ENCODE measurements at places on chromosomes 1 and 21.

DNA sequence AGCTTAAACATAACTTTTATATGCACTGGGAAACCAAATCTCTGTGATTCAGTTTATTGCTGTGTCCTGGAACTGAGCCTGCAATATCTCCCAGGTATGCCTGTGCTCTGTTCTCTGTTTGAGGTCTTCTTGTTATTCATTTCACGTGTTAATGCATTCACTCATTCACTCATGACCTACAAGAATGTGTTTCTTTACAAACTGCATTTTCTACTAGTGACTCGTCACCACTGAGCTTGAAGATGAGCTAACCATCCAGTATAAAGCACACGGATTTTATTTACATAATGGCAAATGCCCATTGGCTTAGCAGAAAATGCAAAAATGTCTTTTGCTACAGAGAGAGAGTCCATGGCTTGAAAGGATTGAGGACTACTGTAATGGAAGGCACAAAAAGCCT, 75.0 kb upstream of the DUSP10 start:
- no peak for DNase-seq

- DNase-seq, result no peak
These were observed 36.8 kb downstream of the TRIM11 start for GRCh38 chr1:228369608-228370438.

- DNase-seq, result no peak
These were observed 19.8 kb upstream of the FAM110D start for GRCh38 chr1:26138974-26139558.

- DNase-seq, result no peak
These were observed 166.1 kb upstream of the DPYD start for GRCh38 chr1:98086796-98087441.

DNA sequence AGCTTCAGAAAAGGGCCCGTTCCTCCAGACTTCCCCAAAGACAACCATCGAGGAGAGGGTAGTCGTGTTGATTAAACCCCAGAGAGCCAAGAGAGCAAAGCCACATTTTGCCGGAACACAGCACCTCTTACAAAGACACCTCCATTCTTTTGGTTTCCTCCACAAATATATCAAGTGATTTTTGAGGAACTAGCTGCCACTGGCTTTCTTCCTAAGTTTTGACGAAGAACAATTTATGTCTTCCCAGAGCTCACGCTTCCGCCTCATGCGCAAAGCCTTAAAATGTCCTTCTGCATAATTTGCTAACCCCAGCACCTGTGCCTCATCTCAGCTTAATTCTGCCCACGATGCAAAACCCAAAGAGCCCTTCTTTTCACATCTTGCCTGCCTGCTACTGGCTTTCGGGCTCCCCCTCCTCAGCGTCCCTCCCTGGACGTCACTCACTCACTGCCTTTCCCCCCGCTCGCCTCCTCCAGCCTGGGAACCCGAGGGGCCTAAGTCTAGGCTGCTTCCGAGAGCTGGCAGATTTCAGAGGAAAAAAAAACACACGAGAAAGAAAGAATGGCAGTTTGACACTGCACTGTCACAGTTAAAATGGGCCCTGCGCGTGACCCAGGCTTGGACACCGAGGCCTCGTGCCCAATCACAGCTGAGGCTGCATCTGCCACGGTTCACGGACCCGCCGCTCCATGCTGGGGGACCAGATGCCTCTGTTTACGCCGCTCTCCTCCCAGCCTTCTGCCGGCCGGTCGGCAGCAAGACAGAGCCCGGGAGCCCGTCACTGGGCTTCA, 77.6 kb upstream of the IFNAR2 start:
- peak; percentile 70 for DNase-seq

GRCh38 chr1:162388083-162388594, 6.6 kb downstream of the C1orf226 start:
- DNase-seq, result no peak

DNA sequence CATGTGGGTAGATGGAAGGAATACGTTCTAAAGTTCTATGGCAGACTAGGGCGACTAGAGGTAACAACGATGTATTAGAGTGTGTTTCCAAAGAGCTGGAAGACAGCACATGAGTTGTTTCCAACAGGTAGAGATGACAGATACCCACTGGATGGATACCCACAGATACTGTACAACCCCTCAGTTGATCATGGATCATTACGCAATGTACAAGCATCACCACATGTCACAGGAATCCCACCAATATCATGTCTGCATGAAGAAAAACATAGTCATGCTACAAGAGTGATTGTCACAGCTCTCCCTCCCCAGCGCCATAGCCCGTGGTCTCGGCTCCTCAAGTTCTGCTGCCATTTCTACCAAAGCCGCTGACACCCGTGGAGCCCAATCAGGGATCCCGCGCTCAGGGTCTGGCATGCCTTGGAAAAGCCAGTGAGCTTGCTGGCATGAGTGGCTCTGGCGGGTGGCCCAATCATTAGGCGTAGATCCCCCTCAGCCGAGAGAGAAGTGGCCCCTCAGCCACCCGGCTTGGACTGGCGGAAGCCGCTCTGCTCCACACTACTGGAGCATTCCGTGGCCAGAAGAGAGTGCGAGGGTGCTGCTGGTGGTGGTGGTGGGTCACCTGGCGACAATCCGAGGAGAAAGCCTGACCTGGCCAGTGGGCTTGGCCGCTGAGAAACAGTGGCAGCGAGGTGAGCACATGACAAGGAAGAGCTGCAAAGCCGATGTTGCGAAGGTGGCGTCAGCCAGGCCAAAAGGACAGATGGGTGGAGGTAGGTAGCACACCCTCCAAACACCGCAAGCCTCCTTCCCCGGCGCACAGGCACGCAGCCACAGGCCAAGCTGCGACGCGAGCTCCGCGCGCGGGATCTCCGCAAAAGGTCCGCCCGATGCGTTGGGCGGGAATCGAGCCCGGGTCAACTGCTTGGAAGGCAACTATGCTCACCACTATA, 65.7 kb upstream of the FCGR2A start:
- DNase-seq, result no peak

- DNase-seq, result no peak
These were observed 128.1 kb downstream of the MRPS6 start for GRCh38 chr21:34201481-34201858.

- DNase-seq, result no peak
These were observed 147.7 kb downstream of the CDC42BPA start for GRCh38 chr1:227170361-227171166.

GRCh38 chr1:53206735-53207379, 10.2 kb downstream of the CPT2 start:
- DNase-seq, result no peak

GRCh38 chr1:54108156-54108555, 44.6 kb downstream of the CDCP2 start:
- DNase-seq, result no peak

- DNase-seq, result no peak
These were observed 7.7 kb downstream of the PDZK1IP1 start for GRCh38 chr1:47181955-47182675.

- no peak for DNase-seq
These were observed 94.6 kb upstream of the ZBTB18 start for GRCh38 chr1:243956450-243956849.

DNA sequence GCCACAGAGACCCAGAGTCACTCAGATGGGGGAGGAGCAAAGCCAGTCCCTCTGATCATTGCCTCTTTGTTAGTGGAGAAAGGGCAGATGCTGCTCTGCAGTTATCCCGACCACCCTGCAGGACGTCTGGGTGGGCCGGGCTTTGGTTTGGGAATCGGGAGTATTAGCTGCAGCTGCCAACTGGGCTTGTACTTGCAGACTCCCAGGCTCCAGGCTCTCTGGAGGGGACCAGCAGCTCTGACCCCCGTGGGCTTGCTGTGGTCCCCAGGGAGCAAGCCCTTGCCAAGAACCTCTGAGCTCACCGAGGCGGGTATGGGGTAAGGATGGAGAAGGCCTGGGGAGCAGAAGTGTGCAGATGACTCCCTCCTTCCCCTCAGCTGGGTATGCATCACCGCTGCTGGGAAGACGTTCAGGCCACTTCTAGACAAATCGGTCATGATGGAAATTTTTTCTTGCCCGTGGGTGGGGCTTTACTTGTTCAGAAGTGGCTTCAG, 21.6 kb downstream of the MAPKAPK2 start:
- DNase-seq, result no peak

- no peak for DNase-seq
These were observed 406 bp downstream of the HTR1D start for GRCh38 chr1:23216771-23217420.

GRCh38 chr1:225578251-225578977, 74.5 kb downstream of the ENAH start:
- no peak for DNase-seq

DNA sequence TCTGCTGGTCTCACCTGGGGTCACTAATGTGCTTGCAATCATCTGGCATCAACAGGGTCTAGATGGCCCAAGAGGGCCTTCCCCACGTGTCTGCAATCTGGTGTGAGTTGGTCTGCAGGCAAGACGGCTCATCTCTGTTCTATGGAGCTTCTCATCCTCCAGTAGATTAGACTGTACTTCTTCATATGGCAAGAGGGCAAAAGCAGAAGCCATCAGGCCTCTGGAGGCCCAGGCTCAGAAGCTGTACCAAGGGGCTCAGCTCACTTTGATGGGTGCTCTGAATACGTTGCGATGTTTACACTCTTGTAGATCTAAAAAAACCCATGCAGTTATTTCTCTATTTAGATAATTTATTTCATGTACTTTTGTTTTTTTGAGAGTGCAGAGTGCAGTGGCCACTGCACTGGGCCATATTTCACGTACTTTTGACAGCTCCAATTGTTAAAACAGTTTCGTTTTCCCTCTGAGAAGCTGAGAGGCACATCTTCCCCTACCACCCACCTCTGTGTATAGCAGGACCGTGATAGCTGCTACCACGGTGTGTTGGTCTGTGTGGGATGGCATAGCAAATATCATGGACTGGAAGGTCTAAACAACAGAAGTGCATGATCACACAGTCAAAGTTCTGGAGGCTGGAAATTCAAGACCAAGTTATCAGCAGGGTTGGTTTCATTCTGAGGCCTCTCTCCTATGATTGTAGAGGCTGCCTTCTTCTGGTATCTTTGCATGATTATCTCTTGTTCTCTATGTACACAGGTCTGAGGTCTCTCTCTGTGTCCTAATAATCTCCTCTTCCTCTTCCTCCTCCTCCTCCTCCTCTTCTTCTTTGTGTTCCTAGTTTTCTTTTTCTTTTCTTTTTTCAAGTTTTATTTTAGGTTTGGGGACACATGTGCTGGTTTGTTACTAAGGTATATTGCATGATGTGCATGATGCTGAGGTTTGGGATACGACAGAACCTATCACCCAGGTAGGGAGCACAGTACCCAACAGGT, 17.0 kb downstream of the CITED4 start:
- DNase-seq, result no peak

DNA sequence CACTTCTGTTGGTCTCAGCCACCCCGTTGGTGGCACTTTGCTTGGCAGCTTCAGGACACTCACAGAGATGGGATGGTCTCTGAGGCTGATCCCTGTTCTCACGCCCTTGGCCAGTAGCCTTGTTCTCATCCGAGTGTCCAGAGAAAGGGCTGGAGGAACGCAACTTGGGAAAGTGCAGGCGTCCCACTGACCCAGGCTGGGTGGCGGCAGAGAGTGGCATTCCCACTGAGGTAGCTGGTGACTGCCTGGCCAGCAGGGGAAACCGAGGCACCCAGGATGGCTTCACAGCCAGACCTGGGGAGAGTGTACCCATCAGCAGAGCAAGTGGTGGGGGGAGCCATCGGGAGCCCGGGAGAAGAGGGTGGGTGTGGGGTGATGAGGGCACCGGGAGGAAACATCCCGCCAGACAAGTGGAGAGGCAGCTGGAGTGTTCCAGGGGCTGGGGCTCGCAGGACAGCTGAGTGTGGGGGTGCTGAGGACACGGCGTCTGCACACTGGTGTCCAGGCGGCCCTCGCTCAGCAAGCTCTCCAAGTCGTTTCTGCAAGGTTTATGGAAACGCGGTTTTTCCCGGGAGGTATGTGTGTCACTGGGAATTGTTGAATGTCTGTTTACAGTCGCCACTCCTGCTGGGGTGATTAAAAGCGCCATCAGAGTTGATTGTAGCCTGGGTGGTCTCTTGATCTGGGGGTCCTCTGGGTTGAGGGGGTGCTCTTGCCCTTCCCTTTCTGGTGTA, 97.8 kb downstream of the SIK1 start:
- no peak for DNase-seq

DNA sequence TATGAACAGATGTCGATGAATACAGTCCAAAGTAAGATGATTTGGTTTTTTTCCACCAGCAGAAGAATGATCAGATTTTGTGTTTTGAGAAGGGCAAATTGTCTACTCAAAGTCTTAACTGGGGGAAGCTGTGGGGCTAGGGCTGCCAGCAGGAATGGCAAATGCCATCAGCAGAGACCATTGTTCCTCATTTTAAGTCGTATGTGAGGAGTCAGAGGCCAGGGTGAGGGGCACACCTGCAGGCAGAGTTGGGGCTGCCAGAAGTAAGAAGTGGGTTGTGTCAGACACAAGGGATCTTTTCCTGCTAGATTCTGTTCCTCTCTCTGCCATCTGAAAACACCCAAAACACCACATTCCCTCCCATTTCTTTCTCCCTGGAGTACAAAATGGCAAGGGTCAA, 8.7 kb downstream of the PARK7 start:
- DNase-seq, result no peak

- no peak for DNase-seq
These were observed 14.9 kb downstream of the SELL start for GRCh38 chr1:169696273-169697100.

DNA sequence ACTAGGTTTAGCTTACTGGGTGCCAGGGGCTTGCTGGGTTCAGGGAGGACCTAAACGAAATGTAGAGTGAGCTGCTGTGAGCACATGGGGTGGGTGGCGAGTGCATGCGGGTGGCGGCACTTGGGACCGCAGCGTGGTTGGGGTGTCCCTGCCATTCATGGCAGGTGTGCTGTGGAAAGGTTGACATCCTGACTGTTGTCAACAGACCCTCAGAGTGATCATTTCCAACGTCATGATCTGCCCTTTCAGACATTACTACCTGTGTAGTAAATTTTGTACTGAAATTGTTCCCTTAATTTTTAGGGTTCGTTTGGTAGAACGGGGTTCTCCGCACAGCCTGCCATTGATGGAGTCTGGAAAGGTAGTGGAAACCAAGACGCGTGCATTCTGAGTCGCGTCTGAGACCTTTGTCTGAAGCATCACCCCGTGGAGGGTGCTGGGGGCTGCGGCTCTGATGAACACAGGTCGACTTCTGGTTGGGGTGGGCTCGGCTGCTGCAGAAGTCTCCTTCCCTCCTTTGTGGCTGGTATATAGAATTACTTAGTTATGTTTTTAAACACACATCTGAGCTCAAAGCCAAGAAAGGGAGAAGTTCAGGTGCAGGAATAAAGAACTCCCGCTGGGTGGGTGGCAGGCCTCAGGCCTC, 43.3 kb downstream of the S100B start:
- DNase-seq, result no peak

GRCh38 chr1:64396817-64397216, 73.1 kb upstream of the CACHD1 start:
- DNase-seq, result no peak

- DNase-seq, result no peak
These were observed 256.1 kb upstream of the C1orf87 start for GRCh38 chr1:60329651-60330050.

- no peak for DNase-seq
These were observed 65.2 kb upstream of the GOLT1A start for GRCh38 chr1:204278958-204279357.

GRCh38 chr1:67434491-67434890, 4.3 kb upstream of the SERBP1 start:
- no peak for DNase-seq
